ENCODE measurements at places on chromosomes 2 and 18.

- no peak for DNase-seq
Measured at GRCh38 chr2:600542-601386, 76.4 kb downstream of the TMEM18 start.

DNA sequence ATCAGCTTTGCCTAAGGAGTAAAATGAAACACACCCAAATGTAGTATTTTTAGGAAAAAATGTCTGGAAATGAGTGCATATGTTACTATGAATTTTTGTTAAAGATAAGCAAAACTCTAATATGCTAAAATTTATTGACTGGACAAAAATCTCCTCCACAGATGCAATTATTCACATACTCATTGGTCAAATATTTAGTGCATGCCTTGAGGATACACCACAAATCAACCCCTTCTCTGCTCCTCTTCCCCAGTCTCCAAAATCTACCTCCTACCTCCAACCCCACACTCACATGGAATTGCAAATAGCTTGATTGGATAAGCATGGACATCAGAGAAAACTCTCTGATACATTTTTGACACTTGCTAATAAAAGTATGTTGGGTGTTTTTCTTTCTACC lies 95.6 kb upstream of the CDC42EP3 start:
- no peak for DNase-seq

DNA sequence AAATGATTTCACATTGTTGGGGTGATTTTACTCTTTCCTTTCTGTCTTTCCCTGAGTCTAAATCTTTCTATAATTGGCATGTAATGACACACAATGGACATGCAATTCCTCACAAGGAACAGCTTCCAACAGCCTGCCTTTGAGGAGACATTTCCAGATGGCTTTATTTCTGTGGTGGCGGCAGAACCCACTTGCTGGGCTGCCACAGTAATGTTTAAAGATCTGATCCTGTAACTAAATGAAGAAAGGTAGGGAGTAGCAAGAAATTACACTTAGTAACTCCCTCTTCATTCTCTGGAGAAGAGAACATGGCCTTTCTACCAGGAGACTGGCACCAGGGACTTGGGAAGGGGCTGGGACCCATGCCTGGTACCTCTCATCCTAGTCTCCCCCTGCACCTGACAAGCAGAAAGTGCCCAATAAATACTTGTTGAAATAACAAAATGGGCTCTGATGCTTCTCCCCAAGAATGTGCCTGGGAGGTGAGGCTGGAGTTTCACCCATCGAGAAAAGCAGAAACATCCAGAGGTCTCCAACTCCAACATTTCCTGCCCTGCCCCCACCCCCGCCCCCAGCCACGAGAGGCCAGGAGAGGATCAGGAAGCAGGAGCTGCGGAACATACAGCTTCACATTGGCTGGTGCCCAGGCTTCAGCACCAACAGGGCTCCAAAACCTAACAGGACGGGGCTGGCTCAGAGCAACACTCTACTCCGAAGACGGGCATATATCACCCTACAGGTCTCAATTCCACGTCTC lies 92.1 kb downstream of the PXDN start:
- DNase-seq, result no peak

- no peak for DNase-seq
Measured at GRCh38 chr2:38156436-38156835, 80.5 kb upstream of the CYP1B1 start.

DNA sequence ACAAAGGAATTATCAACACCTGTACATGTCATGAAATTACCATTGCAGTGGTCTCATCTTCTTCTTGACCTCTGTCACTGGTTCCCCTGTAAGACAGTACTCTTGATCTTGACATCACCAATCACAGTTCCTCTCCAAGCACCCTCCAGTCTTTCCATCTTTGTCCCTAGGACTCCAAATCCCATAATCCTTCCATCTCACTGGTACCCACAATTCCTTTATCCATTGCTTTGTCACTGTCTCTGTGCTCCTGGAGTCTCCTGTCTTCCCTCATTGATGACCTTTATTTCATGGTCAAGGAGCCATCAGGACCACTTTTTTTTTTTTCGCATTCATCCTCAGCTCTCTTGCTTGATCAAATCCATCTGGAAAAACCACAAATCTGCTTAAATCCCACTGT lies 56.7 kb downstream of the COL4A3 start:
- no peak for DNase-seq

DNA sequence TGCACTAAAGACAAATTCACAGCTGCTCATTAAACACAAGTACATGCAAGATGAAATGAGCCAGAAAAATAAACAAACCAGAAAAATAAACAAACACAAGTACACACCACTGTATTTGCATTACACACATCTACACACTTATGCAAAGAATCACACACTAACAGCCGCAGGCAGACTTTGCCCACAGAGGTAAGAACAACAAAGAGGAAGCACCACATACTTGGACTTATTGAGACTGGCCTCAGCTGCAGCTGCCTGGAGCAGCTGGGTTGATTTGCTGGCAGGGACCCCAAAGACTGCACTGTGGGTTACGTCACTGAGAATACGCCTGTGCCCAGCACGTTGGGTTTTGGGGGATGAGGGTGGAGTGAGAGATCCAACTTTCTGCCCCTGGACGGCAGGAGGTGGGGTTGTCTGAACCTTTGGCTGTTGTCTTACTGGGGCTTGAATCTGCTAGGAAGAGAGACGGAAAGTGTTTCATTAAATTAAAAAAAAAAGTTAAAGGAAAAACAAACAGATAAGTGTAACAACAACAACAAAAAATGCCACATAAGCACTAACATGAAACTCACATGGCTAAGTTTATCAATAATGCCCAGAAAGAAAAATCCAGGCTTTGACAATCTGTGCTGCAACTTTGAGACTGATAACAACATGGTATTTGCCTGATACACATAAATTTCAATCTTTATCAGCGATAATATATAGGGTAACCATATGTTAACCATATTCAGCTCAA lies 71.9 kb upstream of the NFU1 start:
- DNase-seq, result no peak

DNA sequence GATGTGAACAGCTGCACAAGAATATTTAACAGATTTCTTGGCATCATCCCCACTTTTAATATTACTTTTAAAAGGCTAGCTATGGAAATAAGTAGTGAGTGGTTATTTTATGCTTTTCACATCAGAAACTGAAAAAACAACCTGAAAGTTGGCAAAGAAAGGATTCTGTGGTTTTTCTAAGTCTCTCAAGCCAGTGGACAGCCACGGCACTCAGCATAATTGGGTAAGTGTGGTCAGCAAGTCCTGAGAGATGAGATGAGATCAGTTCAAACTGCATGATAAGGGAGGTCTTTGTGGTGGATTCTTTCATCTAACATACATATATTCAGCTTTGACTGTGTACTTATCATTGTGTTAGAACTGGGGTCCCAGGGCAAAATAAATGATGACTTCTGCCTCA lies 105.2 kb downstream of the LYPD6B start:
- no peak for DNase-seq

GRCh38 chr2:137865954-137866540 lies 98.2 kb upstream of the HNMT start:
- DNase-seq, result peak; percentile 14

GRCh38 chr2:46361920-46362666 lies 64.9 kb downstream of the EPAS1 start:
- DNase-seq, result no peak

- DNase-seq, result no peak
Measured at GRCh38 chr2:234558642-234559041, 61.8 kb upstream of the ARL4C start.

DNA sequence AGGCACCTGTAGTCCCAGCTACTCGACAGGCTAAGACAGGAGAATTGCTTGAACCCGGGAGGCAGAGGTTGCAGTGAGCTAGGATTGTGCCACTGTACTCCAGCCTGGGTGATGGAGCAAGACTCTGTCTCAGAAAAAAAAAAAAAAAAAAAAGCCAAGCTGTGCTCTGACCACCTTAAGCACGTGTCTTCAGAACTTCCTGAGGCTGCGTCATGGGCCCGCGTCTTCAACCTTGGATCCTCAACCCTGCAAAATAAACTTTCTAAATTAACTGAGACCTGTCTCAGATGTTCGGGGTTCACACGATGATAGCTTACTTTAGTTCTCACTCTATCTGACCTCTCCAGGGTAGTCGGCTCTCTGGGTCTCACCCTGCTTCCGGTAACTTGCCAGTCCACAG lies 65.8 kb upstream of the CABLES1 start:
- DNase-seq, result no peak

DNA sequence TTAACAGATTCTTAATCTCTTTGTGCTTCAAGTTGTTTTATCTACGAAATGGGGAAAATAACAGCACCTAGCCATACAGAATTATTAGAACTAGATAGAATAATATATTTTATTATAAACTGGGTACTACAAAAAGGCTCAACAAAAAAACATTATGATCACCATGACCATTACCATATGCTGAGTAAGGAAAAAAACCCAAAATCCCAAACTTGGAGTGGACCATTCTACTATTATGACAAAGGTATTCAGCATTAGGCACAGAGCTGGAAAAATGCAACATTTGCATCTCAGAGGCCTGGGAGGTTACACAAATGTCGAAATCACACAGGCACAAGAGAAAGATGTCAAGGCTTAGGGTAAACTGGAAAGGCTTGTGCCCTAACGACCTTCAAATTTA lies 162.8 kb downstream of the SRBD1 start:
- DNase-seq, result no peak

DNA sequence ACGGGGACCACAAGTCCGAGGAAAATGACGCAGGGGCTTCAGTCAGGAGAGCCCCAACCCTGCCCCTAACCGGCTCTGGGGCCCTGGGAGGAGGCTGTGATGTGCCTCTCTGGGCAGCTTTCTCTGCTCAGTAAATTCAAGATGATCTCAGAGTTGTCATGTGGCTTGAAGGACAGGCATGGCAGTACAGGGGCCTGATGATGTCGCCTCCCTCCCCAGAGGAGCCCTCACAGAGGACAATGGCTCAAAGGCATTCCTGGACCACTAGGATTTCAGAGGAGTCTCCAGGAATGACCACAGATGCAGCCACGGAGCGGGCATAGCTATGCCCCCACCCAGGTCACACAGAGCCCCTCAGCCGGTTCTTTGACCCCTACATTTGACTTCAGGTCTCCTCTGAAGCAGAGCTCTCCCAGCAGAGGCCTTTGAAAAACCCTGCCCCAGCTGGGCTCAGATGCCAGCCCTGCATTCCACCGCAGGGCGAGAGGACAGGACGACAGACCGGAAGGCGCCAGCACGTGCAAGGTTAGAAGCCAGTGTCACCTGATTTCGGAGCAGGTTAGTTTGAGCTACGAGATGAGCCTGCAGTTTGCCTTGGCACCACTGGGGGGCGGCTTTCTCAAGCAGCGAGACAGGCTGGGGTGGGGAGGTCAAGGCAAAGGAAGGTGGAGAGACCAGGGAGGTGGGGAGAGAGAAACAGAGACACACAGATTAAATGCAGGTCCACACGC lies 39.2 kb downstream of the BIN1 start:
- DNase-seq, result no peak

GRCh38 chr2:228118940-228119339 lies 62.5 kb downstream of the SPHKAP start:
- DNase-seq, result no peak

DNA sequence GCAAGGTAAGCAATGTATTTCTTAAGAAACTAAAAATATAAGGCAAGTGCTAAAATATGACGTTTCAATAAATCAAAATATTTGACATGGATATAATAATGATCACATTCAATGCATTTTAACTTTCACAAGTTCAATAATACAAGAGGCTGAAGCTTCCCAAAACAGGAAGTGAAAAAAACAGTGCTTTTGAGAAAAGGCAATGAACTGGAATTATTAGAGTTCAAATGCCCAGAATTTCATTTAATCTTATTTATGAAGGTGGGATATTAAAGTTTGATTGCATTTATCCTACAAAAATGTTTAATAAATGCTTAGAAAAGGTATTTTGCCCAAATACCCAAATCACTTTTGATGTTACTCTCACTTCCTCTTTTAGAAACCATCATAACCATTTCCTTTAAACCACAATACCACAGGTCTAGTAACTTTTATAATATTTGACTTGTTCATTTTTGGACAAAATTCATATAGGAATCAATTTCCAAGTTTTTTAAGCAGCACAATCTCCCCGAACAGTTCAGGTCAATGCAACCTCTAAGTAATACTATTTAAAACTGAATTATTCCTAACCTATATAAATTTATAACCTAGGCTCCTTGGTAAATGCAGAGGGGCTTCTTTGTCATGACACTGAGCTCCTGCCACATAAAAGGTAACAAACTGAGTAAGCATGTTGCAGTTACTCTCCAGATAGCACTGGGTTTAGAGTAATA lies 2.1 kb downstream of the NCKAP1 start:
- DNase-seq, result no peak

DNA sequence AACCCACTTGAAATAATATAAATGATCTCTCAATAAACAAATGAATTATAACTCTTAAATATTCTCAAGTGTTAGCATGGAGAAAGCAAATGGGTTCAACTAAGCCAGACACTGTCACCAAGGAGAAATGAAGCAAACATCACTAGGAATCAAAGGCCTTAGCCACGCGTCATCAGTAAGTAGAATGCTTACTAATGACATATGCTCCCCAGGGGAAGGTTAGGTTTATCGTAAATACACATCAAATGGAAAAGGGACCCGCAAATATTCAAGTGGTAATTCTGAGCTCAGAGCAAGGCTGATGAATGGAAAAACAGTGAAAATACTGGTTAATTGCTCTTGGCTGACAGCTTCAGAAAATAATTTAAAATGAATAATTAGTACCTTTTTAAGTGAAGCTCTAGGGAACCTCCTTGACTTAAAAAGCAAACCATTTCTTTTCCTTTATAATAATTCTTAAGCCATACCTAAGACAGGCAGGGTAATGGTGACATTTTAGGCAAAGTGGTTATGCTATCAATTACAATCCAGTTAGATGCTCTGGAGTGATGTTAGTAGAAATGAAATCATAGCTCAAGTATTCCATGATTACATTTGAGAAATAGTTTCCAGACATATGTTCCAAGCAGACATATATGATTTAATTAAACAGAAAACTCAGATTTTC lies 101.5 kb downstream of the ALPK2 start:
- DNase-seq, result no peak

DNA sequence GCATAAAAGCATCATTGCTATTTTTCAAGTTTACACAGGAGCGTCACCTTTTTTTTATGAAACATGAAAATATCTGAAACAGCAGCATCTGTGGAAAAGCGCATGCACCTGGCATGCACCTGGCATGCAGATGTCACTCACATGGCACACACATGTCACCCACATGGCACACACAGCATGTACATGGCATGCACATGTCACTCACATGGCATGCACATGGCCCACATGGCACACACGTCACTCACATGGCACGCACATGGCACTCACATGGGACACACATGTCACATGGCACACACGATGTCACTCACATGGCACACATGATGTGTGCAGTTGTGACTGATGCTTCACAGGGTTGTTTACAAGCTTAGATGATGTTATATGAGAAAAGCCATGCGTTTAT lies 188.0 kb downstream of the ZNF407 start:
- DNase-seq, result no peak

DNA sequence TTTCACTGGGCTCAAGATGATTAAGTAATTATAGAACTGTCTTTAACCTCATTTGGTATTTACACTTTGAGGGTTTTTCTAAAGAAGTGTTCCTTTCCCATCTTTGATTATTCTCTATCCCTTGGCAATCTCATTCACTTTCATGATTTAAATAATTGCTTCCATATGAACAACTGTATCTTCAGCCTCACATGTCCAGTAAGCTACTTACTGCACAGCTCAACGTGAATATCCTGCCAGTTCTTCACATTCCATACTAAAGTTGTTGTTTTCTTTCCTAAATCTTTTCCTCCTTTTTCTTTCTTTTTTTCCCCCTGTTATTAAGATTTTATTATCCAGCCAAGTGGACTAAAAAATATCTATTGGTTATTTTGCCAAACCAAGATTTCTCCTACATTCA lies 37.7 kb downstream of the ZC3H15 start:
- DNase-seq, result no peak

All from non-pigmented ciliary epithelial cell (primary cell).